Fibroblast of lung (primary cell): ENCODE measurements at places on chromosomes 11 and 22. TPM values are rescaled to one million over a fixed set of nuclear protein-coding genes. Genes with fewer than 3 reads are reported as not detected.

Gene UCP3
- total RNA-seq: 0.26 and 0.33 TPM in 2 replicates

Gene HORMAD2
- total RNA-seq: not detected in 2 replicates

Gene PTGDR2
- 0.26 and 0.33 TPM in 2 replicates for total RNA-seq

Gene ABCG4
- under 0.01 and 0.17 TPM in 2 replicates for total RNA-seq

Gene SCGB1A1
- not detected in 2 replicates for total RNA-seq

Gene MRGPRX3
- total RNA-seq: not detected in 2 replicates
